SHP77 treated with DMSO at 0.1 percent for 48 hours (cell line): ENCODE measurements at places on chromosomes 1 and 21.

GRCh38 chr1:4010284-4010683, 110.2 kb upstream of the C1orf174 start:
- no peak for DNase-seq

- no peak for DNase-seq
Observed at GRCh38 chr1:230243583-230244353, 176.7 kb downstream of the GALNT2 start.

DNA sequence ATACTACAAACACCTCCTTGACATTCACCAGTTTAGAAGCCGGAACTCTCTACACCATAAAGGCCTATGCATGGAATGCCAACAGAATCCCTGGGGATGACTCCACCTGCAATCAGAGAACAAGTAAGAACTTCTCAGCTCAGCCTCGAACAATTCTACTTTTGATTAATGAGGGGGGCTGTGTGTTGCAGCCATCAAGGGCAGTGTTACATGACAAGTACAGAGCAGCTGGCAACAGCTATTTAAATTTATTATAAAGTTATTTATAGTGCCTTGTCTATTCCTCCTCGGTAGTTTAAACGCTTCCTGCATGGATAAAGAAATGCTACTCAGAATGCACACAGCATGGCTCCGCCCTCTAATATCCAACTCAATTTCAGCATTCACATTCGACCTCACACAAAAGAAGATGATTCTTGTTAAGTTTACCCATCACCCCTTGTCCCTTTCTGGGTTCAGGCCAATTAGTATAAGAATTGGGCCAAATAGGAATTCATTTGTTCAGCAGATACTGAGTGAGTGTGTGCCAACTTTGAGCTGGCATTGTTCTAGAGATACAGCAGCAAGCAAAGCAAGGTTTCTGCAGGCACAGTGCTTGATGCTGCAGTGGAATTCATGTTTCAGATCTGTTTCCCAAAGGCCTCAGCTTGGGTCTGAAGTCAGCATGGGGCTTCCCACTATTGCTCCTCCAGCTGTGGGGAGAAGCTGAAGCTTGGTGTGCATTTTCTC, 6.4 kb downstream of the FNDC7 start:
- DNase-seq = no peak

DNA sequence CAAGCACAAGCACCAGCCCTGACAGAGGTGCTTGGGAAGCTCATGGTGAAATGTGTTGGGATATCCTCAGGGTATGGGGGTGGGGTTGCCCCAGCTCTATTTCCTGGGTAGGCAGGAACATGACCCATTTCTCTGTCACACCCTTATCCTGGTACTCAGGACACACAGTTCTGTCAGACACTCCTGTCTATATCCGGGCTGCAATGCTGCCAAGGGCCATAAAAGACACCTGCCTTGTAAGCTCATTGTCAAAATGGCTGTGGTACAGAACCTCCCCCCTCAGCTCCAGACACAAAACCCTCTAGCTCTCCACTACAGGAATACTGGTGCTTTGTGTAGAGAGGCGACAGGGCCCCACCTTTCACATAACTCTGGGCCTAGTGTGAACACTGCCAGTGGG, 636.7 kb downstream of the PLA2G4A start:
- peak; percentile 15 for DNase-seq

DNA sequence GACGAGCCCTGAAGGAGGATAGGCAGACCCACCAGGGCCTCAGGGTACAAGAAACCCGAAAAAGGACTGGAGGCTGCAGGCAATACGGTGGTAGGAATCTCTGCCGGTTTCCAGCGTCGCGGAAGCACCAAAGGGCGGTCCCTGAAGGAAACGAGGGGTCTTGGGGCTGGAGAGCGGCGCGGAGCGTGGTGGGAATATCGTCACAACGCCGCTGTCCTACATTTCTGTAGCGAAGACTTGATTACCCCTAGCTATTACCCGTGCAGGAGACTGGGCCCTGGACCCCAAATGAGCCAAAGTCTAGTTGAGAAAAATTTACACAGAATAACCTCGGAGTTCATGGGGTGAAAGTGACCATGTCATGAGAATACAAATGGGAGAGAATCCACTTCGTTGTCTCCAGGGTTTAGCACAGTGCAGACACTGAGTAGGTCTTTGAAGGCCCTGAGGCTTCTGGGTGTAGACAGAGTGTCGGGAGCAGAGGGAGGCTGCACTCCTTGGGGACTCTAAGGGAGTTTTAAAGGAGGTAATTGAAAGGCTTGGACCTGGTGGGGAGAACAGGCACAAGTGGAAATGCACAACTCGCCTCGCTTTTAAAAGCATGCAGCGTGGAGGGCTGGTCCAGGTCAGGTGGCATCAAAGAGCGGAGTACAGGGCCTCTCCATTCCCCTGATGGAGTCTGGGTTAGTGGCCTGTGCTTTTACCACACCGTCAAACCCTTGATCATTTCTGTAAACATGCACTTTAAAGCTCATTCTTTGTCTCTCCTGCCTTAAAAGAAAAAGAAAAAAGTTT, 1.5 kb downstream of the ATP1A1 start:
- no peak for DNase-seq

DNA sequence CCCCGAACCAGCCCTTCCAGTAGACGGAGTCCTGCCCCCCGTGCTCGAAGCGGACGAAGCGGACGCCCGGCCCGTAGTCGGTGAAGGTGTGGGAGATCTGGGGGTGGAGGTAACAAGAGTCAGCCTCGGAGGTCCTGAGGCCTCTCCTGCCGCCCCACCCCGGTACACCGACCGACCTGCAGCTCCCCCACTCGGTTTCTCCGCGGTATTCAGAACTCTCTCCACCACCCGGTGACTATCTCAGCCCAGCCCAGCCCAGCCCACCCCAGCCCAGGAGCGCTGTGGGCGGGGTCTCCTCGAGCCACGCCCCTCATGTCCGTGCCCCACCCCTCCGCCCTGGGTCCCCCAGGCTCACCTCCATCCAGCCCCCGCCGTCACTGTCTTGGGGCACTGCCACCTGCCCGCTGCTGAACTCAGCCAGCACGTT, 5.5 kb downstream of the FBXO2 start:
- DNase-seq = no peak

DNA sequence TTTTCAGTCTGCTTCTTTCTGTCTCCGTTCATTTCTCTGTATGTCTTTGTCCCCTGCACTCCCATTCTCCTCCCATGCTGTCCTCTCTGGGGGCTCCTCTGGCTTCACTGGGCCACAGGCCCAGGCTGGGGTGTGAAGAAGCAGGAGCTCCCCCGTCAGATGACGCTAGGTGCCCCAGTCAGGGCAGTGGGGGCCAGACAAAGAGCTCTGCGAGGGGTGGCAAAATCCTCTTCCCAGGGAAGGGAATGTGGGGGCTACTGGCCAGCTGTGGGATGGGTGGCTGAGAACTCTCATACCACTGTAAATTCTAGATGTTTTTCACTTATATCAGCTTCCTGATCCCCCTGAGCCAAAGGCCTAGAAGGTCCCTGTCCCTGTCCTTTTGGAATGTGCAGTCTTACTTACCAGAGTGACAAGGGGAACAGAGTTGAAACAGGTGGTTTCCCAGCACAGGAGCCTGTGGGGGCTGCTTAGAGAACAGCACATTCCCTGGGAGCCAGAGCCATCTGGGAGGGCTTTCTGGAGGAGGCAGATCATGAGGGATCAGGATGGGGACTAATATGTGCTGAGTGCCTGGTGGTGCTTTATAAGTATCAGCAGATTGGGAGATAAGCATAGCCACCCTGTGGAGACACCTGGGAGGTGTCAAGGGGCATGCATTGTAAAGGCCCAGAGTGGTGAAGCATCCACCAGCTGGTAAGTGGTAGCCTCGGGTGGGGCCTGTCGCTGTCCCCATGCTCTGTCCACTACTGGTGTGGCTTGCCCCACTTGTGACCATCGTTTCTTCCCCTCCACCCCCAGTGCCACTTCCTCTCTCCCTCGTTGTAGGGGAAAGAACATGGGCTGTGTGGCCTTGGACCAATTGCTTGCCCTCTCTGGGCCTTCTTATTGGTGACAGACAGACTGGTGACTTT, 10.1 kb upstream of the PADI1 start:
- no peak for DNase-seq

DNA sequence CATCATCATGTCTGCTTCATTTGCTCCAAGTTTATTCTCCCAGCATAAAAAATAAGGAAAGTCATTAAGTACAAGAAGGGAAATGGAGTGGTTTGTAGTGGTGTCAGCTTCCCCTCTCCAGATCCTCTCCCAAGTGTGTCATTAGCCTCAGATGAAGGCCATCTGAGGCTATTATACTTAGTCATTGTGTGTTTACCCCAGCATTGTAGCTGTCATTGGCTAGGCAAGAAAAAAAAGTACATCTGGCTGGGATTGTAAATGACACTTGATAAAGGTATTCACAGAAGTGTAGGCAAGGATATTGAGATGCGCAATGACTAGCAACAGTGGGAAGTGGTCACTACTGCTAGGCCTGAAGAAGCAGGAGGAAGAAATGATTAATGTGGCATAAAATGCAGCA, 316.9 kb upstream of the SGIP1 start:
- DNase-seq = no peak

GRCh38 chr1:74245168-74245772, 10.1 kb downstream of the TNNI3K start:
- DNase-seq = no peak

DNA sequence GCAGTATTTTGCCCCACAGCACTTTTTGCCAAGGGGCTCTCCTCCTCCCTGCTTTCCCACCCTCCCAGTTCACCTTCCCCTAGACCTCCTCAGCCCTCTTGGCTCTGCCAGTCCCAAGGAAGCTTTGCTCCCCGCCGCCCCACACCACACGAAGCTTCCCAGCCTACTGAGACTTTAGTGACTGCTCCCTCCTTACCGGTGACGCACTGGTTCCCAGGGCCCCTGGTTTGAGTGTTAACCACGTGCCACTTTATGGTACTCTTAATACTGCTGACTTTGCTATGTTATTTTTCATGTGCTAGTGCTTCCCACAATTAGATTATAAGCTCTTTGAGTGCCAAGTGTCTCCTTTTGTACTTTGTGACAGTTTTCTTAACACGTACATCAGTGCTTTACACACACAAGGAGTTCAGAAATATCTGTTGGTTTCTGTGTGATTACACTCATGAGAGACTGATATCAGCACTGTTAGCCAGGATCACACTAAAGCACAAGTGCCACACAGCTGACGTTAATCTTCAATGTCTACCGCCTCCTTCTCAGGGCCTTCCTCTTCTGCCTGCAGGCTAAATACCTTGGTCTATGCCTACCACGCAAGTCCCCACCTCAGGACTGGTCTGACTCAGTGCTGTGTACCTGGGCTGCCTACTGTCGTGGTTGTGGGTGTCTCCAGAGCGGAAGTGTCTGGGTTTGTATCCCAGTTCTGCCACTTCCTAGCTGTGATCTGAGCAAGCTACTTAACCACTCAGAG, 61.0 kb downstream of the DNTTIP2 start:
- DNase-seq = no peak

- no peak for DNase-seq
Observed at GRCh38 chr1:230267338-230268065, 158.6 kb downstream of the PGBD5 start.

GRCh38 chr1:170596701-170597100, 64.7 kb downstream of the GORAB start:
- DNase-seq = no peak

- no peak for DNase-seq
Observed at GRCh38 chr1:153571706-153572105, 6.1 kb upstream of the S100A2 start.

DNA sequence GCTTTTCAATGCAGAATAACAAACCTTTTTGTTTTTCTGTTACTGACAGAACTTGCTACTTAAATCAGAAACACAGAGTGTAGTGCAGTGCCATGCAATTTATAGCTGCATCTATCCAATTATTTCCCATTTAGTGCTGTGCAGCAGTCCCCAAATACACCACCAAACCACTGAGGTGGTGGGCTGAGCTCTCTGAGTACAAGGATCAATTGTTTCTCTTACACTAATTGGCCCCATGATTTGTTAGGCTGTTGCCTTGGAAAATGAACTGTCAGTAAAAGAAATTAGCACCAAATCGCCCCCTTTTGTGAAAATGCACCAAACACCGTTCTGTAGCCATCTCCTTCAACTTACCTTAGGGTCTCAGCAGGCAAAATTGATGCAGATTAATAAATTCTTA, 118.9 kb upstream of the C8B start:
- DNase-seq = no peak

- no peak for DNase-seq
Observed at GRCh38 chr1:168980656-168981055, 125.8 kb upstream of the ATP1B1 start.

DNA sequence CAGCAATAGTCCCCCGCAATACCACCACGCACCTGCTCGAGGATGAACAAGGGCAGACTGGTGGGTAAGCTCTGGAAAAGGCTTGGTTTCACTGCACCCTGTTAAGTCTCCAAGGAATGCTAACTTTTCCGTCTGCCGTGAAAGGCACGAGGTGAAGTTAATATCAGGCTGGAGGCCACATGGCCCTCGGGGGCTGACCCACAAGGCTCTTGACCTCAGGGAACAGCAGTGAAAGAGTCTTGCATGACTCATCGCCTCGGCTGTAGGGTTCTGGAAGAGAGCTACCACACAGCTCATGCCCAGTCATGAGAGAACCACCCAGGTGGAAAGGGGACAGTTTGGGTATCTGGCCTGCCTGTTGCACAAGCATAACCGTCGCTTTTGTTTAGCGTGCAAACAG, 24.7 kb downstream of the SCCPDH start:
- DNase-seq = peak; percentile 35

DNA sequence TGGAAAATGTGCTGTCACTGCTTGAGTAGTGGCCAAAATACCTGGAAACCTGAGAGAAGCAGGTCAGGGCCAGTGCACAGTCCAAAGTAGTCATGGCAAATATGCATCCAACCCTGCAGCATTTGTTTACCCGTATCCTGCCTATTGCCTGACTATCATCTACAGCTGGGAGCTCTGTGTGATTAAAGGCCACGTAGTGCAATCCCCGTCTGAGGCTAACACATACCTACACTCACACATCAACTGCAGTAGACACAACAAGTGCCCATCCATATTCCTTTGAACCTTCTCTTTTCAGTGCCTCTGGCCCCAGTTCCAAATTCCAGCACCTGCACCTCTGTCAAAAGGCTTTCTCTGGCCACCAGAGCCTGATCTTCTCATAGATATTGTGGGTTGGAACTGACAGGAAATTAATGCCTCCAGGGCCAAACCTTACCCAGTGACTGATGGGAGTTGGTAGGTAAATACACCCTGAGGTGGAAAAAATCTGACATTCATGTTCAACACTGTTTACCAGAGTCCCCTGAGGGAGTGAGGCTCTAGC, 383.0 kb downstream of the SETD4 start:
- DNase-seq = no peak
